Activated naive CD4-positive, alpha-beta T cell treated with anti-CD3 and anti-CD28 coated beads, Interleukin-2, amount 50 U/mL, for 72 hours (primary cell): ENCODE measurements at places on chromosomes 2 and 18.

- DNase-seq = no peak
Observed at GRCh38 chr2:206098471-206098870, 12.5 kb upstream of the INO80D start.

GRCh38 chr2:142767847-142768246, 109.6 kb upstream of the KYNU start:
- DNase-seq = no peak

GRCh38 chr2:60535685-60536312, 17.7 kb downstream of the BCL11A start:
- no peak for DNase-seq

DNA sequence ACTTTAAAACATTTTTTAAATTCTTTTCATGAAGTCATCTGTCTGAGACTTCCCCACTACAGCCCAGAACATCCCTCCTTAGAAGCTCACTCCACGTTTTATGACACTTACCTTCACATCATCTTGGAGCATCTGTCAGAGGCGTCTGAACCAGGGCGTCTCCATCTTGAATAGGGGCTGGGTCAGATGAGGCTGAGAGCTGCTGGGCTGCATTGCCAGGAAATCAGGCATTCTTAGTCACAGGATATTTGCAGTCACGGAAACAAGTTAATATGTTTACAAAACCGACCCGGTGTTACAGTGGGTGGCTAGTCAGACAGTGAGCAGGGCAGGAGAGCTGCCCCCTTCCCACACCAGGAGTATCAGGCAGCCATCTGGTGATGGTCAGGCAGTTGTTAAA, 456.5 kb downstream of the FBXO15 start:
- DNase-seq = no peak

DNA sequence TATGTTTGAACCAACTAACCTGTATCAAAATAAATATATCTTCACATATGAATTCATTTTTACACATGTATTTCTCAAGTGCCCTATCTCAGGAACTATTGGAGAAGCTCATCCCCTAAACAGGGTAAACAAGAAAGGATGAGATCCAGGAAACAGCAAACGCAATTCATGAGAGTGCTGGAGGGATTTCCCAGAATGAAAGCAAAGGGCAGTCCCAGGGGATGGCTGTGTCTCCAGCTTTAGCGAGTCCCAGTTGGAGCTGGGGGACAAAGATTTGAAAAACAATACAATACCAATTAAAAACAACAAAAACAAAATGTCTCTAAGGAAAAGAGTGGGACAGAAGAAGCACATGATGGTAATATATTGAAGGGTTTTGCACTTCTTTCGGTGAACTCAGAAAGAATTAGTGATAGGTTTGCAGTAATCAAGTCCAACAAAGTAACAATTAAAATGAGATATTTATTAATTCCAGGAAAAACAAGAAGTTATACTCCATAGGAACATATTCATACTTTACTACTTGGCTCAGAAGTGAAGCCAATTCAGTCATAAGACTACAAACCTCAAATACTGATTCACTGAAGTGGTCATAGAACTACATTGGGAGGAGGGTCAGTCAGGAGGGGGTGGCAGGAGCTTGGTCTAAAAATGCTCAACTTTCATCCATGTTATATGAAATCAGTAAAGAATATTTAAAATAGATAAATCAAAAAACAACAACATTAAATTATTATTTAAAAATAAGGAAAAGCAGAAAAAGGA, 73.1 kb upstream of the PDE1A start:
- DNase-seq = no peak

GRCh38 chr2:234571620-234572407, 74.9 kb upstream of the ARL4C start:
- no peak for DNase-seq

DNA sequence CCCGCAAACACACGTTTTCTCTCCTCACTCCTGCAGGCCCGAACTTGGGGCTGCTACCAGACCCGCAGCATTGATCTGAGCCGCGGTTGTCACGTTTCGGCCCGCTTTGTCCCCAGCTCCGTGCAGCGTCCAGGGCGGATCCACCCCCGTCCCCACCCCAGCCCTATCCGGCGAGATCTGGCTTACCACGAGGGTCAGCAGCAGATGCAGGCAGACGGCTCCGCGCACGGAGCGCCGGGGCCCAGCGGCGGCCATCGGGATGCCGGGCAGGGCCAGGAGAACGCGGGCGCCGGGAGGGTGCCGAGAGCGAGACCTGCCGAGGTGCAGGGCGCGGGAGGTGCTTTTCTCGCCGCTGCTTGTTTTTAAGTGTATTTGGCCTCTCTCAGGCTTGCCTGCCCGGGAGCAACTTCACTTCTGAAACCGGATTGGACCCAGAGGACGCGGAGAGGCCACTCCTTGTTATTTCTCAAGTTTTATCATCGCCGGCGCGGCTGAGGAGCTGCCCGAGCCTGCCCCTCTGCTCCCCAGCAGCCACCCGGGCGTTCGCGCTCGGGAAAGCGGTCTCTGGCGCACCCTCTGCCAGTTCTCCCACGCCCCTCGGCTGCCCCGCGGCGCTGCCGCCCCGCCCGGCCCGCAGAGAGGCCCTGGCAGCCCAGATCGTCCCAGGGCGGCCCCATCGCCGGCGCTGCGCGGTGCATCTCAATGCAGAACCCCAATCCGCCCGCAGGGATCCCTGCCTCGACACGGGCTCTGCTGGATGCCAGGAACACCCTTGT, at the start of gene DSC3:
TSS of gene DSC3 (minus strand) at position 337 of the 776 bp plus-strand sequence. CDS start at position 255, 82 bp downstream.
- DNase-seq = peak; percentile 2

- DNase-seq = no peak
Observed at GRCh38 chr2:236916181-236916580, 169.5 kb upstream of the COPS8 start.

DNA sequence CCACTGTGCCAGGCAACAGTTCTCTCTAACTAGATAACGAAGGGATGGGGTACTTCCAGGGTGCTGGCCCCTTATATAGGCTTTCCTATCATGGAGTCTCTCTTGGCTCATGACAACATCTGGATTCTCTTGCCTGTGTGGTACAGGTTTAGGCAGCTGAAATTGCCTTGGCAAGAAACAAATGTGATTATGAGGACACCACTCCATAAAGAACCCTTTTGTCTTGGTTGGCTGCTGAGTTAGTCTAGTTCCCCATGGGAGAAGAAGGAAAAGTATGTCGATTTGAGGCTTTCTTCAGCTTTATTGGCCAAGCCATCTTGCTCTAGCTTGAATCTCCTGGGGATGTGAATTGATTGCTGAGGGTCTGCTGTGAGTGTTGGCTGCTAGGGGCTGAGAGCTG, 76.3 kb upstream of the ZCCHC2 start:
- no peak for DNase-seq

DNA sequence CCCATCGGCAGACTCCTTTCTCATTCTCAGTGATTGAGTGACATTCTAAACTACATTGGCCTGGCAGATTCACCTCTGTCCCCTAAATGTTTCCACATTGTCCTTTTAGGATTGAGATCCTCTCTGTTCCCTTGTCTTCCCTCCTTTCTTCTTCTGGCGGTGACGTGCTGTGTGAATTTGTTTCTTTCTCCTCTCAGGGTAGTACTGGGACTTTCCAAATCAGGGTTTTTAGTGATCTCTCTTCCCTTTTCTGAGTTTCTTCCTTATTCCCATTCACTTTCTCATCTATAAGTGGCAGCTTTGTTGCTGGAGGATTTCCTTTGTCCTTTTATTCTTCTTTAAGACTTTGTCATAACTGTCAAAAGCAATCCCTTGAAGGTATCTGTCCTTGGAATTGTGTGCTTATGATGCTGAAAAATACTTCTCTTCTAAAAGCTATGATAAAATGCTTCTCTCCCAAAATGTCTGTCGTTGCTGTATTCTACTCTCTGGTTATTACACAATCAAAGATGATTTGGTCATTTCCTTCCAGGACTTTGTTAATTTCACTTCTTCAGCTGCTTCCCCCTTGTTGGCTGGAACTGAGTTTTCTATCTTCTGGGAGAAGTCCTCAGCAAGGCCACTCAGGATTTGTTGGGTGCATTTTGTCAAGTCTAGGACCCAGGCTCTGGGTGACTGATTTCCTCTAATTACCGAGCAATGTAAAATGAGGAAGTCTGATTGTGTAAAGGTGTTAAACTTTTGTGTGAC, 4.9 kb upstream of the IL1B start:
- DNase-seq = no peak
